HepG2 (cell line): ENCODE measurements at places on chromosomes 5 and 9. TPM values are rescaled to one million over a fixed set of nuclear protein-coding genes. Genes with fewer than 3 reads are reported as not detected.

GRCh38 chr5:125011419-125011818 is 265.0 kb upstream of the ZNF608 start:
- DNase-seq = peak; percentile 5

DNA sequence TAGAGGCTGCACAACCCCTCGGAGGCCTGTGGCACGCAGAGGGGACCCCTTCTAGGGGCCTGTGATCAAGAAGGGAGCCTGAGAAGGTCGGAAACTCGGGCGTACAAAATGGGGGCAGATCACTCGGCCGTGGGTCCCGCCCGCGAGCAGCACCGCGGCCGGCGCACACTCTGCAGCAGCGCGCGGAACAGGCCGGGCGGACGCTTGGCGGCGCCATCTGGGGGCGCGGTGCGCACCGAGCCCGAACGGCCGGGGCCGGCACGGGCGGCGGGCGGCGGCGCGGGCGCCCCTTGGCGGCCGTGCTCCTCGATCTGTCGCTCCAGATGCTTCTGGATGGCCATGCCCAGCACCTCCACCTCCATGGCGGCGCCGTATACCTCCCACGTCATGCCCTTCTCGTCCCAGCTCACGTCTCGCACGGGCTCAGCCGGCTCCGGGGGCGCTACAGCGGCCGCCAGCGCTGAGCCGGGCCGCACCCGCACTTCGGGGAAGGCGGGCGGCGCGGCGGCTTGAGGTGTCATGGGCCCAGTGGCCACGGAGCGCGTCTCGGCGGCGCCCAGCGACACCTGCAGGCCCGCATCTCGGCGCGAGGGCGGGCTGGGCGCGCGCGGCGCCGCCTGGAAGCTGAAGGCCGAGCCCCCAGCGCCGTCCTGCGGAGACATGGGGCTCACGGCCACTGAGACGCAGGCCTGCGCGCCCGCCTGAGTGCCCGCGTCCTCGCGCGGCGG is 13.1 kb downstream of the GPRIN1 start:
- no peak for DNase-seq

GRCh38 chr9:134433101-134433500 is 106.8 kb downstream of the RXRA start:
- no peak for DNase-seq

- DNase-seq = no peak
These were observed 19.4 kb upstream of the TNFSF15 start for GRCh38 chr9:114825126-114825795.

DNA sequence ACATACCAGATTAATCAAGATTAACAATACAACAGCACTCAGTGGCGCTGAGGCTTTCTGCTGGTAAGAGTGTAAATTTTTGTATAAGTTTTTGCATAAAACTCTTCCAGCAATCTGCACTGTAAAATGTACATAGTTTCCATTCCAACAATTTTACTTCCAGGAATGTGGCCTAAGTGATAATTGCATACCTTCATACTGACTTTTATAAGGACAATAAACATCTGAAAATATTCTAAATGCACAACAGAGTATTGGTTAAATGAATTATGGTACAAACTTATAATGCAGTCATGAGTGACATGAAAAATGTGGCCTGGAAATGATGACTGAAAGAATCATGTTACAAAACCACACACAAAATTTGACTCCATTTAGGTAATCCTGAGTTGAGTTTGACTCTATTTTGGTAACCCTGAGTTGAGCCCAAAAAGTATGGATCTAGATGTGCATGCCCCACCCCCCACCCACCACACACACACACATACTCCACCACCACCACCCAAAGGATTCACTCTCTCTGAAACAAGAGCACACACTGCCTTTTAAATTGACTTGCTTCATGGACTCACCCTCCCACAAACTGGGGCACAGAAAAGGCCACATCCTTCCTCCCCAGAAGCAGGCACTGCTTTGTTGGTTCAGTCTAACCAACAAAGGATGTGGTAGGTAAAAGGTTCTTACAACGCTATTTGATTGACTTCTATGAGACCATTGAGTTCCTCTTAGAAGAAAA is 137.6 kb downstream of the SUSD1 start:
- DNase-seq = no peak

DNA sequence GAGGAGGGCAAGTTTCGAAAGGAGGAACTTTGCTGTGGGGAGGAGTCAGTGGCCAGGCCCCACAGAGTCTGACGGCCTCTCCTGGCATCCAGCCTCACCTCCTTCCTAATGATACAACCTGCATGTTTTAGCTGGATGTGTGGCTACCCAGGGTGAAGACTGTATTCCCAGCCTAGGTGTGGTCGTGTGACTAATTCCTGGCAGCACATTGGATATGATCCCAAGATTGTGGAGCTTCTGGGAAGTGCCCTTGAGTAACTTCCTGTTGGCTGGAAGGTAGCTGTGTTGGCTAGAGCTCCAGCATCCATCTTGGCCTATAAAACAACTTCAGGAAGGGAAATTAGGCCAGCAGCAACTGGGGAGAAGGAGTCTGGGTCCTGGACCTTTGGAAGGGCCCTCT is 19.0 kb upstream of the LPCAT1 start:
- DNase-seq = no peak

GRCh38 chr9:78369639-78370219 is 72.8 kb downstream of the PSAT1 start:
- DNase-seq = peak; percentile 60

GRCh38 chr9:19032406-19032805 is 603 bp downstream of the SAXO1 start:
- DNase-seq = no peak

ZNF454 gene
- not detected in 2 replicates for total RNA-seq

ST8SIA4 gene
- total RNA-seq = not detected in 2 replicates
